ENCODE measurements at places on chromosomes 2 and 18. TPM values are rescaled to one million over a fixed set of nuclear protein-coding genes. Genes with fewer than 3 reads are reported as not detected.

DNA sequence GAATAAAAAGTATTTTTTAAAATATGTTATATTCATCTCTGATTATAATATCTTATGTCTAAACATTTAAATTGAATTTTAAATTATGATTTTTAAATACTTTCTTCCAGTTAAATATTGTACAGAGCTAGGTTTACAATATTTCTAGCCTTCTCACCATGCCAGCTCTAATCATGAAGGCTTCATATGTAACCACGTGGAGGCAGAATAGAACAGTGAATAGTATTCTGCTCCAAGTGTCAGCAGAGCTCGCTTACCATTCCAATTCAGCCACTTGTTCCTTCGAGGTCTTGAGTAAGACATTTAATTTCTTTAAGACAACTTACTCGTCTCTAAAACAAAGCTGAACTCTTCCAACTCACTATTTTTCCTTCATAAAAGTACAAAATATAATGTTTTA is 871.8 kb downstream of the SUCLG1 start:
- no peak for DNase-seq

DNA sequence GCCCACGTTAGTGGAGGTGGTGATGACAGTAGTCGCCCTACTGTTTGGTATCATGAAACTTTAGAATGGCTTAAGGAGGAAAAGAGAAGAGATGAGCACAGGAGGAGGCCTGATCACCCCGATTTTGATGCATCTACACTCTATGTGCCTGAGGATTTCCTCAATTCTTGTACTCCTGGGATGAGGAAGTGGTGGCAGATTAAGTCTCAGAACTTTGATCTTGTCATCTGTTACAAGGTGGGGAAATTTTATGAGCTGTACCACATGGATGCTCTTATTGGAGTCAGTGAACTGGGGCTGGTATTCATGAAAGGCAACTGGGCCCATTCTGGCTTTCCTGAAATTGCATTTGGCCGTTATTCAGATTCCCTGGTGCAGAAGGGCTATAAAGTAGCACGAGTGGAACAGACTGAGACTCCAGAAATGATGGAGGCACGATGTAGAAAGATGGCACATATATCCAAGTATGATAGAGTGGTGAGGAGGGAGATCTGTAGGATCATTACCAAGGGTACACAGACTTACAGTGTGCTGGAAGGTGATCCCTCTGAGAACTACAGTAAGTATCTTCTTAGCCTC is 16.2 kb downstream of the MSH6 start:
- DNase-seq = no peak

DNA sequence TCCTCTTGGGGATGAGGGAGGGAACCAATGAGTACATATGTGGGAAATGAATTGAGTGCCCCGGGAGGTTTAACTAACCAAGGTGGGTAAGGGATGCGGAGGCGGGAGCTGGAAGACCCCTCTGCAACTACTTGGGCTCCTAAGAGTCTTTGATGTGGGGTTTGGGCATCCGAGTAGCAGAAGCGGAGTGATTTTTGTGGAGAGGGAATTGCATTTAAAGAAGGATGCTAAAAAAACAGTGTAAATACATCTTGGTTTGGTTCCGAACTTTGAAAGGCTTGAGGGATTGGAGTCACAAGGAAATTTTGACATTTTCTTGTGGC is 215.7 kb downstream of the MCFD2 start:
- no peak for DNase-seq

Gene PLA2R1
- total RNA-seq = 11.1 TPM

- DNase-seq = no peak
These were observed 105.9 kb downstream of the ANKRD44 start for GRCh38 chr2:197204519-197205250.

DNA sequence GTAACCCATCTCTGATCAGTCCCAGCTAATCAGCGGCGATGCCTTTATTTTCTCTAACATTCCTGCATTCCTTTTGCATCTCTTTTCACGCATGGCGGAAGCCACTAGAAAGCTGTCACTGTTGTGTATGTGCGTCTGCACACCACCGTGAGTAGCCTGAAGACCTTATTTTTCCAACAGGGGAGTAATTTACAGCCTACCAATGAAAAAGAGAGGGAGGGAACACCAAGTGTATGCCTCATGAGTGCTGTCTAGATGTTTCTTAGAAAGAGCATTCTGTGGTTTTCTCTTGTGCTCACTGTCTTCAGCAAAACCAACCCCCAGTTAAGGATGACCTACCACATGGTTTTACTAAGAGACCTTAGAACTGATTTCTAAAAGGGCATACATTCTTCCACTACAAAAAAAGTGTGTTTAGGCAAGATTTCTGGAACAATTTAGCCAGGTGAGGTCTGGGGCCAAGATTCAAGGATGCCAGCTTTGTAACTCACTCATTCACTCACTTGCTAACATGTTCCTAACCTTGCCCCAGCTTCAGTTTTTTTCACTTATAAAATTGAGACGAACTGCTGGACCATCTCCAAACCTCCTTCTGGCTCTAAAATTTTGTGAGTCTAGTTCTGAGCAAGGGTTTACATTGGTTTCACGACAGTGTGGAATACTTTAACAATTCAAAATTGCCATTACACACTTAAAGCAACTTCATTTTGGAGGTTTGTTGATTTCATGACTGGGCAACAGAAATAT is 51.4 kb downstream of the BCL2 start:
- no peak for DNase-seq

DNA sequence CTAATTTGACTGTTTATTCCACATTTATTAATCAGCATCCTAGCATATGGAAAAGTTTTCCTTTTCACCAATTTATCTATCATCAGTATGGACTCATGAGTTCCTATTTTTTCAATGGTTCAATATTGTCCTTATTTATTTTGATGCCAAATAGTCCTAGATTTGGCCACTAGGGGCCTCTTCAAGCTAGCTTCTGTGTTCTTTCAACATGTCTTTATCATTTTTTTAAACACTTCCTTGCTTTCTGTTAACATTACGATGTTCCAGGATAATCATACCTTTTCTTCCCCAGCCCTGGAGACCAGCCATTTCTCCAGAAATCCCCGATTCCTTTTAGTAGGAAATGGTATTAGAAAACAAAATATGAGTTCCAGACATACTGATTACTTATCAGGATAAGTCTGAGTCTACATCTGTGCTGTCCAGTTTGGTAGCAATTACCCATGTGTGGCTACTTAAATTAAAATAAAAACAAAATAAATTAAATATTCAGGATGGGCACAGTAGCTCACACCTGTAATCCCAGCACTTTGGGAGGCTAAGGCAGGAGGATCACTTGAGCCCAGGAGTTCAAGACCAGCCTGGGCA is 70.6 kb downstream of the RPE start:
- no peak for DNase-seq

Gene REG1B
- not detected for total RNA-seq

All from tibial nerve (tissue), 4 donors.